Upper lobe of right lung (tissue), 1 donor: ENCODE measurements at places on chromosomes 4 and X. TPM values are rescaled to one million over a fixed set of nuclear protein-coding genes. Genes with fewer than 3 reads are reported as not detected.

The NOX1 gene
- not detected for total RNA-seq

The MAGEC2 gene
- not detected for total RNA-seq

The ADGRL3 gene
- 4.0 TPM for total RNA-seq

The SSX5 gene
- total RNA-seq = not detected

The UCHL1 gene
- 7.2 TPM for total RNA-seq

DNA sequence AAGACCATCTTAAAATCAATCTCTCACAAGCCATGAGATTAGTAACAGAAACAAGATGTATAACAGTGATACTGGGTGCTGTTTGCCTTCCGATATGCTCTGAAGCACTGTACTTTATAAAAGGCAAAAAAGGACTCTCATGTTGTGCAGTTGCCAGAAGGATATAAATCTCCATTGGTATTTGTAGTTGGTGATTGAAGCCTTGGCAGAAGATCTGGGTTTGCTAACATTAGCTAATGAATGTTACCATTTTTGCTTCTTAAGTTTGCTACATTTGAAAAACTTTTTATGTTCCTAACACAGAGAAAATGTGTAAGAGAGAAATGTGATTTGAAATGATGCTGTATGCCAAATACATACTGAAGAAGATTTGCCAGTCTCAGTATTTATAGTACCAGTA, 44.4 kb downstream of the RAP1GDS1 start:
- no peak for DNase-seq

GRCh38 chr4:150423074-150423473, 158.9 kb upstream of the MAB21L2 start:
- no peak for DNase-seq

DNA sequence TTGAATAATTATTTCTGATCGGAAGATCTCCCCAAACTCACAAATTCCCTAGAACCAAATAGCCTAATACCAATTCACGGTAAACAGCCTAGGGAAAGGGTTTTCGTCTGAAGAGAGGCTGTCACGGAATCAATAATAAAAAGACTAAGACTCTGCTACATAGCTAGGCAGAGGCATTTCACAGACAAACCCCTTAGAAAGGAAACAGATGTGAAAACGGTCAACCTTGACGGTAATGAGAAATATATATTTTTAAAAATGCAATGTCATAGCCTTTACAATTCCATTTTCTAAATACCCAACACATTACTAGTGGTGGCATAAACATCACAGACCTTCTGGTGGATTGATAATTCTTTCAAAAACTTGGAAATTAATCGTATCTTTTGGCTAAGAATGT, 28.4 kb downstream of the PROM1 start:
- DNase-seq = no peak

- no peak for DNase-seq
These were observed 75.9 kb downstream of the FIP1L1 start for GRCh38 chr4:53453385-53453784.

GRCh38 chrX:33138677-33139249, 72.6 kb downstream of the DMD start:
- DNase-seq = no peak

GRCh38 chrX:18360867-18361266, 6.4 kb upstream of the SCML2 start:
- no peak for DNase-seq

- DNase-seq = no peak
These were observed 43.8 kb upstream of the CPEB2 start for GRCh38 chr4:14958436-14958835.

DNA sequence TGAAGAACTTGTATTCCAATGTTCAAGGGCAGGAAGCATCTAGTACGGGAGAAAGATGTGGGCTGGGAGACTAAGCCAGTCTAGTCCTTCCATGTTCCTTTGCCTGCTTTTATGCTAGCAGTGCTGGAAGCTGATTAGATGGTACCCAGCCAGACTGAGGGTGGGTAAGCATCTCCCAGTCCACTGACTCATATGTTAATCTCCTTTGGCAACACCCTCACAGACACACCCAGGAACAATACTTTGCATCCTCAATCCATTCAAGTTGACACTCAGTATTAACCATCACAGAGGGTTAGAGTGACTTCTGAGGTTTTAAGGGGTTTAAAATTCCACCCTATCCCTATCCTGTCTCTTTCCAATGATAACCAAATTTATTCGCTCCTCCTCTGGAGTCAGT, 6.5 kb downstream of the HMGN5 start:
- DNase-seq = no peak

DNA sequence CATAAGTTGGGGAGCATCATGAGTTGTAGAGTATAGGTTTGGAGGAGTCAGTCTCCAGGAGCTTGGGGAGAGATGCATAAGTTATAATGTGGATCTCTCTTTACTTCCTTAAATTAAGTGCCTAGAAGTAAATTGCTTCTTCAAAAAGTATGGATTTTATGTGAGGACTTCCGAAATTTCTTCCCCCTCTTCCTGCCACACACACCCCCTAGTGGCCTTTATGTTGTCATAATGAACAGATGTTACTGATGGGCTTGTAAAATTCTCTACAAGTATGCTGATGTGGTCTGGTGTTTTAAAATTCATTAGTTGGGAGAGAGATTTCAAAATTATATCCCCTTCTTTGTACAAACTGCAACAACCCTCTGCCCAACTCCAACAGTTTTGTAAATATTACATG, 2.3 kb upstream of the METTL14 start:
- DNase-seq = no peak

GRCh38 chrX:53421772-53422085, 725 bp downstream of the SMC1A start:
- DNase-seq = no peak

GRCh38 chr4:173226401-173226888, 57.8 kb downstream of the GALNT7 start:
- no peak for DNase-seq

GRCh38 chrX:105018865-105019264, 201.6 kb downstream of the TEX13A start:
- no peak for DNase-seq

GRCh38 chr4:40194602-40195161, 2.1 kb upstream of the RHOH start:
- DNase-seq = no peak

DNA sequence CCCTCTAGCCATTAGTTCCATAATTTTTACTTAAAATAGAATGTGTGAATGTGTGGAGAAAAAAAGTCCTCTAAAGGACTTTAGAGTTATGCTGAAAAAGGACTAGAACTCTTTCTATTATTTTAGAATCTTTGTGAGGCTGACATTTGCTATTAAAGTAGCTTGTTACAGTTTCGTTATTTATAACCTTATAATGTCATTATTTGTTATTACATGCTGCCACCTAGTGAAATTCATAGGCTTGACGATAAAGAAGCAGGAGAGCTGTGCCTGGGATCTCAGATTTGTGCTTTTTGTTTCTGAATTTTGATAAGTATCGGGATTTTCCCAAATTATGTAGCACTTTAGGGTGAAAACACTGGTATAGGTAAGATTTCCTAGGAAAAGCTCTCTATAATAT, 38.5 kb upstream of the TAPT1 start:
- no peak for DNase-seq

DNA sequence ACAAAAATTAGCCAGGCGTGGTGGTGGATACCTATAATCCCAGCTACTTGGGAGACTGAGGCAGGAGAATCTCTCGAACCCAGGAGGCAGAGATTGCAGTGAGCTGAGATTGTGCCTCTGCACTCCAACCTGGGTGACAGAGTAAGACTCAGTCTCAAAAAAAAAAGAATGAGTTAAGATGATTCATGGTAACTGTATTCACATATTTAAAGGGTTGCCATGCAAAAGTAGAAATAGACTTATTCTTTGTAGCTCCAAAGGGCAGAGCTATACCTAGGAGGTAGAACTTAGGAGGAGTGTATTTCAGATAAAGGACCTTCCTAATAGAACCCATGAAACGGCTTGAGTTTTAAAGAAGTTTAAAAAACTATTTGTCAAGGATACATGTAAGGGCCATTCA, 104.3 kb upstream of the IL13RA1 start:
- DNase-seq = no peak

GRCh38 chrX:100368167-100368566, 41.9 kb downstream of the PCDH19 start:
- no peak for DNase-seq

- DNase-seq = no peak
These were observed 84.8 kb downstream of the CLDN34 start for GRCh38 chrX:10051866-10052480.

DNA sequence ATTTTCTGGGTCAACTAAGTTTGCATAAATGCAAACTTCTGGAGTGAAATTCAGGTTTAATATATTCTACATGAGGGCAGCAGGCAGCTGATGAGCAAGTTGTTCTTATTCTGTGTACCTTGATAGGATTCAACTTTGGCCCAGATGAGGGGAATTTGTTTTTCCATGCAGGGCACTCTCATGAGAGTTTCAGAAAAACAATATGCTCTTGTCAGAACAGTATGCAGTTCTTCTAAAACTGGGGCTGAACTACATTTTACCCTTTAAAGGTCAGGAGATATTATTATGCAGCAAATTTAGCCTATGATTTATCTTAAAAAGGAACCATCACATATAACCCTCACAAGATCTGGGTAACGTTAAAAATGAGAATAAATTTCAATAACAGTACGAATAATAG, 19.2 kb downstream of the GPRIN3 start:
- no peak for DNase-seq

GRCh38 chr4:124212815-124213630, 499.5 kb downstream of the ANKRD50 start:
- no peak for DNase-seq

DNA sequence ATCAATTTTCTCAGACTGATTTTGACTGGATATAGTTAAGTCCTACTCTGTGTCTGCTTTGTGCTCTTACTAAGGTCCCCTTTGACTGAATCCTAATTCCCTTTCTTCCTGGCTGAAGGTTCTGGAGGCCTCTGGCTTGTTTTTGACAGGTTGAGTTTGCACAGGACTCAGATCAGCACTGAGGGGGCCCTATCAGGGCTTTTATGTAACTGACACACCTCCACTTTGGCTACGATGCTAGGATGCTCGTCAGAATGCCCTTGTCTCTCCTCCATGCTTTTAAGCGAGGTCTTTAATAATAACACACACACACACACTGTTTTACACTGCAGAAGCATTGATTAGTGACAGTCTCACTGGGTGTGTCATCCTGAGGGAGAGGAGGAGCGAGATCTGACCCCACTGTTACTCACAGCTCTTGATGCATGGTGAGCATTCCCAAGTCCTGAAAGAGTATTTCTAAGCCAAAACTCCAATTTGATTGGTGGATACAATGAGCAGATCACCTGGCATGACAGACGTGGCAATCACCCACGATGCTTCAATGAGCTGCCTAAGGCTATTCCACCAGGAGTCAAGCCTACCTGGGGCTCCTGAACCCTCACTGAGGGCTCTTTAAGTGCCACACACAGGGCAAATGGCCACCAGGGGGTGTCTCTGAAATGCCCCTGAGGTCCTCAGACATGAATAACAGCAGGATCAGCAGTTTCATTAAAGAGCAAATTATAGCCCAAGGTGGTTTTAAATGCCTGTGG, 130.4 kb upstream of the CPEB2 start:
- DNase-seq = peak; percentile 69

DNA sequence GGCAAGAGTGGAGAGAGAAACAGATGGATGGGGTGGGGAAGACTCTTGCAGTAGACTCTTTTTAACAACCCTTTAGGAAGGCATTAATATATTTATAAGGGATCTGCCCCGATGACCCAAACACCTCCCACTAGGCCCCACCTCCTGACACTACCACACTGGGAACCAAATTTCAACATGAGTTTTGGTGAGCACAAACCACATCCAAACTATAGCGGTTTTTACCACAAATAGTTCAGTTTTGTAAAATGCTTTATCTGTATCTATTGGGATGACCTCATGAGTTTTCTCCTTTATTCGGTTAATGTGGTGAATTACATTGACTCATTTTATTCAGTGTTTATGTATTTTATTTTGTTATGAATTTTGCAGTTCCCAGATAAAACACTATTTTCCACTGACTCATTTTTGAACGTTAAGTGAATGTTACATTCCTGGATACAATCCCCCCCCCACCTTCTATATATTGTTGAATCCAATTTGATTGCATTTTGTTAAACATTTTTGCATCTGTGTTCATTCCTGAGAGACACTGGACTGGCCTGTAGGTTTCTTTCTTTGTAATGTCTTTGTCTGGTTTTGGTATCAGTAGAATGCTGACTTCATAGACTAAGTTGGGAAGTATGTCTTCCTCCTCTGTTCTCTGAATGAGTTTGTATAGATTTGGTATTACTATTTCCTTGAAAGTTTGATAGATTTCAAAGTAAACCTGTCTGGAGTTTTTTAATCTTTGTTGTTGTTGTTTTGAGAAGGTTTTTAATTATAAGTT, 13.9 kb upstream of the CPLX1 start:
- no peak for DNase-seq

GRCh38 chrX:136064661-136065043, 79.4 kb downstream of the SLC9A6 start:
- DNase-seq = no peak

DNA sequence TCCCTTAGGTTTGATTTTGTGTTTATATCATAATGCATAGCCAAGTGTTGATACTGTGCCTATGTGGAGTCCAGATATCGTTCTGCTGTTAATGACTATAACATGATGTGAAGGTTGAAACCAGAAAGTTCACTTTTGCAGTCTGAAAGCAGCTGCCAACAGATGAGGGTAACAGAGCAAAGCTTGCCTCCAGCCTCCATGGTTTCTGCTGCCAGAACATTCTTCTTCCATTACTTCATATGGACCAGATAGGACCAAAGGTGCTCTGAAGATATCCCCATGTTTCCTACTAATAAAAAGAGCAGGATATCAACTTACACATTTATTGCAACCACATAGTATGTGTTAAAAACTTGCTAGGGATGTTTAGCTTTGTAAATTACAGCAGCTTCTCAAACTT, 394.1 kb downstream of the SPRY1 start:
- no peak for DNase-seq

DNA sequence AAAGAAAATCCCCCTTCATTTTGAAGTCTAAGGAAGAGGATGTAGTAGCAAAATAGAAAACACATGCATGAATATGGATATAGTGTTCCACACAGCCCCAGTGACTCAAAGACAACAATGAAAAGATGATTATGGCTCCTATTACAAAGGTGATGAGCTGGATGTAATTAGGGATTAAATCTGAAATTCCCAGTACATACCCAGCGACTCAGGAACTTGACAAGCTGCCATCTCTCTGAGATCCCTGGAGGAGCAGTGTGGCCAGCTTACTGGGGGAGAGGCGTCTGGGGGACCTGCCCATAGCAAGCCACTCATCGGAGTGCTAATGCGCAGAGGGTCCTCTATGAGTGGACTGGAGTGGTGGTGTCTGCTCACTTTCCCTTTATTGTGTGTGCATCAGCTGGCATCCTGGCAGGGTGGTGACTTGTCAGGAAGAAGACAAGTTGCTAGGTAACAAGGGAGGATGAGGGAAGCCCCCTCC, 42.7 kb upstream of the MGST2 start:
- DNase-seq = no peak

GRCh38 chrX:140297273-140297672, 207.6 kb downstream of the SOX3 start:
- DNase-seq = no peak

DNA sequence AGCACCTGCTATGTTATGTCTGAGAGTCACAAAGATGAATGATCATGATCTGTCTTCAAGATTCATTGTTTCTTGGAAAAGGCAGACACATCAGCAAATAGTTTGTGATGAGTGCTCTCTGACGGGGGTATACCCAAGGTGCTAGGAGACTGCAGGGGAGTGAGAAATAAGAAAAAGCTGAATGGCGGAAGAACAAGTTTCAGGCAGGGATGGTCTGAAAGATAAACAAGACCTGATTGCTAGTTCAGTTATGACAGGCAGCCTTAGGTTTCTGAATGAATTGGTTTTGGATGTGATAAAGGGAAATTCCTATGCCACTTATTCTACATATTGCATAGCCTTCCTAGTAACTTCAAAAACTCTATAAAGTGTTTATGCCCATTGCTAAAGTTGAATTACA, 327.0 kb upstream of the DKK2 start:
- DNase-seq = no peak
